ENCODE measurements at places on chromosomes 13 and 19.

DNA sequence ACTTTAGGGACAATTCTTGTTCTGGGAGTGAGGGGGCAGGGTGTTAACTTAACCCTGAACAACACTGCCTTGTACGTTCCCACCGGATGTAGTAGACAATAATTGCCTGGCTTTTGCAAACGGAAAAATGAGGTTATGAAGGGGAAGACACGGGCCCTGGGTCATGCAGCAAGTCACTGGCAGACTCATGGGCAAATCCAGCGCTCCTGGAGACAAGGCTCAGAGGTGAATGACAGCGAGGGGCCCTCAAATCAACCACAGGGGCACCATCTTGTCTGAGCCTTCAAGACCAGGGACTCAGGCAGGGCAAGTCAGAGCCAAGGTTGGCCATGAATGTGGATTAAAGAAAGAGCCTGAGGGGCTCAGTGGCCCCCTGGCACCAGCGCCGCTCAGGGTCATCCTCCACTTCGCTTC is 2.8 kb downstream of the RASA3 start:
- no peak for DNase-seq

- no peak for DNase-seq
These were observed 608.3 kb downstream of the PCDH17 start for GRCh38 chr13:58239774-58240268.

DNA sequence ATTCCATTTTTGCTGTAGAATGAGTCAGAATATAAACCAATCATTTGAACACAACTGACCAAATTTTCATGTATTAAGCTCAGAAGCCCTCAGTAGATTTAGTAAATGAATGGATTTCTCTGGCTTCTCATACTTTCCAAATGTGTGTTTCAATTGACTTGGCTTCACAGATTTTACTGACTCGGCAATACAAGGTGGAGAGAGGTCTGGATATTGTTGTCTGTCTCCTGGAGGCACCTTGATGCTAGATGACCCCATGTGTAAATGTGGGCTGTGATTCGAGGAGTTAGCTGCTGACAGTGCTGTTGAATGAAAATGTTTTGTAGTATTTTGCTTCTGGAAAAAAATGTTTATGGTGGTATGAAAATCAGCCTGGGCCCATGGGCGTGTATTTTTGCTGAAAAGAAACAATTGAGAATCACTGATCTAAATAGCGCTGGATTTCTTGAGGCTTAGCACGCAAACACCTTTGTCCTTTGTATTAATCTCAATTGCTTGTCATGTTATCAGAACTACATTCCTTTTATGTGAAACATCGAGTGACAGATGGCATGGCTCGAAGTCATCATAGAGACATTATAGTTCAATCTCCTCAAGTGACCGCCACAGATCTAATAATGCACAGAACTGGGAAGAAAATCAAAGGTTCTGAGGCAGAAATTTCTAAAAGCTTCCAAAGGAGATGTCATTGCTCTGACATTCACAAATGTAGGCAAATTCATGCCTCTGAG is 41.2 kb upstream of the UBAC2 start:
- no peak for DNase-seq

DNA sequence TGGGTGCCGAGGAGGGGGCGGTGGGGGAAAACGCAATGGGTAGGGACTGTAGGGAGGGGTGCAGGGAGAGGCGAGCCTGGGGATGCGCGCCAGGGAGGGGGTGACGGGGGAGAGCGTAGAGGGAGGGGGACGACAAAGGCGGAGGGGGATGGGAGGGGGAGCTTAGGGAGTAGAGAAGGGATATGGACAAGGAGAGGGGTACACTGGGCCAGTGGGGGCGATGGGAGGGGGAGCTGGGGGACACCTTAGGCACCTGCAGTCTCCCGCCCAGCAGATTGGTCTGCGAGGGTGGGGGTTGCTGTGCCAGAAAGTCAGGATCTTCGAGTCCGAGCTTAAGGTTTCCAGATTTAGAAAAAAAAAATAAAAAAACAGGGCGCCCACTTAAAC is 15.7 kb downstream of the CCDC124 start:
- DNase-seq: no peak

- no peak for DNase-seq
These were observed 16.6 kb downstream of the ADGRL1 start for GRCh38 chr19:14189415-14189814.
